Activated CD4-positive, alpha-beta T cell treated with anti-CD3 and anti-CD28 coated beads, Interleukin-2, amount 50 U/mL, for 24 hours (primary cell): ENCODE measurements at places on chromosomes 1 and 21.

GRCh38 chr1:26418865-26419349, 8.3 kb downstream of the LIN28A start:
- DNase-seq, result no peak

GRCh38 chr1:29602203-29602602, 365.9 kb downstream of the PTPRU start:
- DNase-seq, result no peak

DNA sequence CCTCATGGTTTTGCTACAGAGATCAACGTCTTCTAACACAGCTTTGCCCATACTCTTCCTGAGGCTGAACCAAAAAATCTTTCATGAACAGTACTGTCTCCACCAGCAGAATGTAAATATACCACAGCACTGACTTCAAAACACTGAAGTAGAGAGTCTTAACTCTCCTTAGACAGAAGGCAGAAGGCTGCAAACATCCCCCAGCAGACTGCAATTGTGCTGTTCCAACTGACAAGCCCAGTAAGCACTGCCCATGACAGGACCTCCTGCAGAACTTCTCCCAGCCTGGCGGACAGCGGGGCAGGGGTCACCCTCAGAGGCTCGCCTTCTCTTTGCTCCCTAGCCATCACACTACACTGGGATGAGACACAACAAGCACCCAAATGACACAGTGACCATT, 218.7 kb downstream of the RERE start:
- DNase-seq, result no peak

- DNase-seq, result no peak
These were observed 4.8 kb upstream of the KCNAB2 start for GRCh38 chr1:6040861-6041415.

- no peak for DNase-seq
These were observed 122.1 kb upstream of the SERBP1 start for GRCh38 chr1:67552336-67552759.

GRCh38 chr1:19597496-19598309, 46.4 kb upstream of the NBL1 start:
- no peak for DNase-seq

- no peak for DNase-seq
These were observed 9.9 kb downstream of the GPR3 start for GRCh38 chr1:27402349-27402754.

- no peak for DNase-seq
These were observed 197.3 kb downstream of the MATN1 start for GRCh38 chr1:30525971-30526651.

GRCh38 chr1:154729577-154729976, 121.6 kb upstream of the ADAR start:
- DNase-seq, result no peak
